Spinal cord (tissue), 10 donors: ENCODE measurements at places on chromosomes 3 and 15. TPM values are rescaled to one million over a fixed set of nuclear protein-coding genes. Genes with fewer than 3 reads are reported as not detected.

THRB gene
- 4.8 TPM for polyA plus RNA-seq

CCDC51 gene
- polyA plus RNA-seq: 19.5 TPM

KY gene
- polyA plus RNA-seq: 2.5 TPM

PLA2G4E gene
- polyA plus RNA-seq: not detected

- DNase-seq: no peak
These were observed 162.2 kb downstream of the LPP start for GRCh38 chr3:188316021-188316722.

DNA sequence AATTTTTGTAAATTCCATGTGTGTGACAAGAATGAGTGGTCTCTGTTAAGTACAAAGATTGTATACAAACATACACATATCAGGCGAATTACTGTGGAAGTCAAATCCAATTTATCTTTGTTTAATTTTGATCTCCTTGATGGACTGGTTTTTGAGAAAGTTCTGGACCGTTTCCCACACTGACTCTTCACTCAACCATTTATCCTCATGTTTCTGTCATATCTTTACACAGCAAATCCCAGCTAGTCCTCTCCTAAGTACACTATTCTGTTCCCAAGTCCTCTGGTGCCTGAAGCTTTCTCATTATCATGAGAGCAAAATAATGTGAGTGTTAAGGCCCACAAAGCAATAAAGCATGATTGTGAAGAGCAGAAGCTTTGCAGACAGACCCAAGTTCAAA lies 189.9 kb downstream of the WNT5A start:
- DNase-seq: no peak

DNA sequence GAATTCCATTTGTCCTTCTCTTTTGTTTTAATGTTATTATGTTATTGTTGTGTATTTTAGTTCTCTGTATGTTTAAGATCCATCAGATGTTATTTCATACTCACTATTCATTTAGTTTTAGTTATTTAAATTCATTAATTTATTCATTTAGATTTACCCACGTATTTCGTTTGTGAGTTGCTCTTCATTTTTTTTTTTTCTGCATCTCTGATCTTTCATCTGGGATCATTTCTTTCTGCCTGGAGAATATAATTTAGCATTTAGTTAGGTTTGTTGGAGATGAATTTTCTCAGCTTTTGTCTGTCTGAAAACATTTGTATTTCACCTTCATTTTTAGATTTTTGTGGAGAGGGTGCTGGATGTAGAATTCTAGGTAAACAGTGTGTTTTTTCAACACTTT lies 12.9 kb downstream of the NEO1 start:
- DNase-seq: no peak

GRCh38 chr15:85094685-85095084 lies 113.0 kb downstream of the PDE8A start:
- DNase-seq: no peak

DNA sequence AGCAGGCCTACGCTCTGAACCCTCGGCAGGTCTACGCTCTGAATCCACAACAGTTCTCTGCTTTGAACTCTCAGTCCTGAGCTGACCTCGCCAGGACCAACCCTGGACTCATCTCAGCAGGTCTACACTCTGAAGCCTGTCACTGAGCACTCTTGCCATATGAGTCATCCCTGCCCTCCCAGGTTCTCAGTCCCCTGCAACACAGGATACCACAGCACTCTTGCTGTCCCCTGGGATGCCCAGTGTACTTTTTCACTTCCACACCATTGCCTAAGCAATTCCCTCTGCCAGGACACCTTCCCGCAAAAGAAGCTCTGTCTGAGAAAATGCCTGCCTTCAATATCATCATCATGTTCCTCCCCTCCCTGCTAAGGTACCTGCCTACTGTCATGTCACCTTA lies 42.0 kb downstream of the NUP210 start:
- no peak for DNase-seq

DNA sequence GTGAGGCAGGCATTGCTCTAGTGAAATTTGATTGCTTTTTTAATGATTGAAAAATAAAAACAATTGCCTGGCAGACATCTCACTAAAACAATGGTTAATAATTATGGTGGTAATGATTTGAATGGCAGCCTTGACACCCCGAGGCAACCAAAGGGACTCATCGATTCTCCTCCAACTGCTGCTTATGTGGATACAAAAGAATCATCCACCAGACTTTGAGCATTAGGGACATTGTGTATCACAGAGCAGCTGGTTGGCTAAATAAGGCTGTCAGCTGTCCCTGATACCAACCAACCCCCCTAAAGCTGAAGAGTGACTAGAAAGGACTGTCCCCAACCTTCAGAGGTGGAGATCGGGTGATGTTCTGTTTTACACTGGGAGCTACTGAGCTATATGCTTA lies 1.7 kb upstream of the CD47 start:
- no peak for DNase-seq
